ENCODE measurements at places on chromosomes 11 and 22.

GRCh38 chr22:31681349-31682345 lies 19.6 kb upstream of the PISD start:
- DNase-seq, result no peak

- no peak for DNase-seq
These were observed 12.4 kb downstream of the TMA7B start for GRCh38 chr22:39972641-39973040.

DNA sequence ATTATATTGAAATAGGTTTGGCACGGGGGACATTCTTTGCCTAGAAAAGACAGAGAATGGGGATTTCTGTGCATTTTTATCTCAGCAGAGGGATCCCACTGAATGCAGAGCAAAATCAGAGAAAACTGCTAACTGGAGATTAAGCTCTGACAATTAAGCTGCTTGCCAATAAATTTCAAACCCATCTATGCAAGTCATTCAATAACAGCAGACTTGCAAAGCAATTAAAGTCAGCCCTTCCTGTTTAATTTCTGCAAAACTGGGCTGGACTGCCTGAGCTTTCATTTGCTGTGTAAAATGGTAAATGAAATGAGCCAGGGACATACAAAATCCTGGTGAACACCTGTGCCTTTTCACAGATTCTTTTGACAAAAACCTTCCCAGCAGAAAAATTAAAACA lies 1273.9 kb upstream of the CNTN5 start:
- DNase-seq, result no peak

DNA sequence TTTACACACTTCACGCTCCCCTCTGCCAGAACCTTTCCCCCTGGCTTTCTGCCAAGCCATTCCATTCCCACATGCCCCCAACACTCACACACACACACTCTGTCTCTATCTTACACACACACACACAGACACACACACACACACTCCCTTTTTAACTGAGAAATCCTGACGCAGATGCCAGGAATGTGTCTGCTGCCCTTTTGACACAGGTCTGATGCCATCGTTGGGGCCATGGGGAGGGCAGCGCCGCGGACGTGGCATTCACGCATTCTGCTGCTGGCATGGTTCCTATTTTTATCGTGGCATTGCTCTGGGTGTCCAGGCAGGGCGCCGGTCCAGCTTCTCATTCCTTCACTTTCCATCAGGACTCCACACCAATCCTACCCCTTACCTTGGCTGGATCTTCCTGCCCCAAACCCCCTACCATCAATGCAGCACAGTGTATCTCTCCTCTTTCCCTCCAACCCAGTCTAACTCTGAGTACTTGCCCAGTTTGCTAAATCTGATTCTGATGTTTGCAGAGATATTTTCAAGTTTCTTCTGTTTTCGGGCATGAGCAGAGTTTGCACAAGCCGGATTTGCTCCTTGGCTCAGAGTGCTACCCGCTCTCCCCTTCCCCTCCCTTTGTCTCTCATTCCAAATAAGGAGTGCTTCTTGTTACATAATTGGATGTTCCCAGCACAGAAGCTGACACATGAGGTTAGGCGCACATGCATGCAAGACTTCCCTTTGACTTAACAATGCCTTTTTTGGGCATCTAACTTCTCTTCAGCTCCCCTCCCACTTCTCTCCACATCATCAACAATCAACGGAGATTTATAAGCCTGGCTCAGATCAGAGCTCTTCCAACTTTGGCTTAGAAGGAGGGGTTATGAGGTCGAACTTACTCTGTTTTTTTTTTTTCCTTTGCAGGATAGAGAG lies 18.8 kb downstream of the SNX19 start:
- no peak for DNase-seq

GRCh38 chr11:11217289-11217928 lies 135.6 kb downstream of the CSNK2A3 start:
- no peak for DNase-seq

GRCh38 chr22:43090130-43090789 lies 1.1 kb upstream of the TTLL1 start:
- peak; percentile 45 for DNase-seq

DNA sequence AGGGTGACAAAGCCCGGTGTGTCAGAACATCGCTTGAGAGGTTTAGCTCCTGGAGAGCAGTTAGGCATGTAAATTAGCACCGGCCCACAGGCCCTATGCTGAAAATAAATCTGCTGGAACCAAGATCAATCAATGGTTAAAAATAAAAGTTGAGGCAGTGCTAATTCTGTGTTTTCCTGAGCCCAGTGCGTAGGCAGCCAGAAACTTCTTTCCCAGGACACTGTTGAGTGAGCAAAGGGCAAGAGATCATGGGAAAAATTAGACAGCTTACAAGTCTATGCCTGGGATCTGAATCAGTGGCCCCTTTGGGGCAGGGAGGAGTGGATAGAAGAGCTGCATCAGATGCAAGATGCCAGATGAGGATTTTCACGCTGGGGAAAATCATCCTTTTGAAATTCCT lies 539.2 kb downstream of the BUD13 start:
- DNase-seq, result no peak

- DNase-seq, result no peak
These were observed 1477.8 kb downstream of the FAM181B start for GRCh38 chr11:81255895-81256294.
